H54 (cell line): ENCODE measurements at places on chromosomes 7 and 10.

- no peak for DNase-seq
Observed at GRCh38 chr10:3054183-3054850, 13.0 kb upstream of the PFKP start.

DNA sequence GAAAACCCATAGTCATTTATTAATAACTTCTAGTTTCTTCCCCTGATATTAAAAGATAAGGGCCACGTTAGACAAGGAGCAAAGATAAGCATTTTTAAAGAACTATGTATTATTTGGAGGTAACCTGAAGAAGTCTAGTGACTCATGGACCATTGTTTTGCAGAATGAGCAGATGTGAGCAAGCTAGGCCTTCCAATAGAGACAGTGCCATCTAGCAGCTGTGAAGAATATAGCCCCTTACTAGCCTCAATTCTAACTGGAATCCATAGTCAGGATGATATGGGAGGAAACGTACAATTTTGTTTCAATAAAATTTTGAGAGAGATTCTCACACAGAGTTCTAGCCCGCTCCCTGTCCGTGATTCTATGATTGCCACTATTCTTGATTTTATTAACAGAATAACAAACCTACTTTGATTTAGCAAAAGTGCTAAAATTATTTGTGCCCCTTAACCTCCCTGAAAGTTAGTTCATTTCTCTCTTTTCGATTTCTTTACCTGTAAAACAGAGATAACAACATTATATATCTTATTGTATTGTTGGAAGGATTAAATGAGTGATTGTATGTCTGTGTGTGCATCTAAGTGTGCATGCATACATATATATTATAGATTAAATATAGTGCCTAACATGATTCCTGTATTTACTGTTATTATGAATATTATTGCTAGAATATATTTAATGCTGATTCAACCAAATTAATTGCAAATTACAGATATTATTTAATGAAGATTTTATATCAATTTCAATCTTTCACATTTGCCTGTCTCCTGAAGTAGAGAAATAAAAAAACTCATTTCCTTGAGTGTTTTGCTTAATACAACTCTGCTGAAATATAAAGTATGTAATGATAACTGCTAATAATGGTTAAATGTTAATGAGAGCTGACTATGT, 22.7 kb downstream of the FAM237B start:
- DNase-seq = peak; percentile 24

- DNase-seq = no peak
Observed at GRCh38 chr10:70662362-70663220, 9.7 kb upstream of the ADAMTS14 start.

DNA sequence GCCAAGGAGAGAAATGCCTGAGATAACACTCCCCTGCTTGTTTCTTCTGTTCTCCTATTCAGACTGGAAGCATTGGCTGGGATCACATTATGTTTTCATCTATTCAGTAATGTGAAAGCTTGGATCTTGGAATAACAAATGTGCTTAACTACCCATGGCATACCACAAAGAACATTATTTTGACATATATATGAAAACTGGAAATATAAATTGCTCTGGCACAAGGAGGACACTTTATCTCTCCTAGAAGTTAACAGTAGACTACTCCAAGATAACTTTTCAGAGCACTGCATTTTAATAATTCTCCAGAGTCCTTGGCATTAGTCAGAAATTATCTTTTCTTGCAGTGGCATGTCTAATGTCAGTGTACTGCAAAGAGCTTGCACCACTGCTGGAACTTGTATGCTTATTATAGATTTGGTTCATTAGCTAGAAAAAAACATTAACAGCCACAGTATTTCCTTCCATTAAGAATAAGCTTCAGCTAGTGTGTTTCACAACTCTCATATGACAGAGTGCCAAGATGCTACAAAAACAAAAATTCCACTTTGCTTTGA, 169.3 kb upstream of the LRRN3 start:
- no peak for DNase-seq

DNA sequence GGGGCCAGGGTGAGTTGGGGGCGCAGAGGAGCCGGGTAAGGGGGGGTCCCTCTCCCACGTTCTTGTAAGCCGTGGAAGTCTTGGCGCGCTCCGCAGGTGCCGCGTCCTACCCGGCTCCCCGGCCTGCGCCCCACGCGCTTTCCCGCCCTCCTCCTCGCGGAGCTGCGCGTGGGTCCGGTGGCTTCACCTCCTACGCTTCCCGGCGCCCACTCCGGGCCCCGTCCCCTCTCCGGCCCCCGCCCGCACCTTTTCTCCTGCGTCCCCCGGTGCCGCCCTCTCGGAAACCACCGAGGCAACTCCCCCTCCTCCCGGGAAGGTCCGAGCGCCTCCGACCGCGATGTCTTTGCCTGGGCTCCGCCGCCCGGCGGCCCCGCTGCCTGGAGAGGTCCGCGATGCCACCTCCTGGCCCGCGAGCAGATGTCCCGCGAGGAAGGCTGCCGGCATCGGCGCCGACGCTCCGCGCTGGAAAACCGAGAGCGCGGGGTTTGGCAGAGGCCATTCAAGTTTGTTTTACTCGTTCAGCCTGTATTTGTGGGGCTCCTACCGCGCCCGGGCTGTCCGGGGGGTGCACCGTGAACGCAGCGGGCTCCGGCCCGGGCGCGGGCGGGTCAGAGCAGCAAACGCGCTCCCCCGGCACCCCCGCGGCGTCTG, 2.4 kb upstream of the NKX6-2 start:
- no peak for DNase-seq

GRCh38 chr7:106793015-106793975, 71.8 kb upstream of the PIK3CG start:
- no peak for DNase-seq

DNA sequence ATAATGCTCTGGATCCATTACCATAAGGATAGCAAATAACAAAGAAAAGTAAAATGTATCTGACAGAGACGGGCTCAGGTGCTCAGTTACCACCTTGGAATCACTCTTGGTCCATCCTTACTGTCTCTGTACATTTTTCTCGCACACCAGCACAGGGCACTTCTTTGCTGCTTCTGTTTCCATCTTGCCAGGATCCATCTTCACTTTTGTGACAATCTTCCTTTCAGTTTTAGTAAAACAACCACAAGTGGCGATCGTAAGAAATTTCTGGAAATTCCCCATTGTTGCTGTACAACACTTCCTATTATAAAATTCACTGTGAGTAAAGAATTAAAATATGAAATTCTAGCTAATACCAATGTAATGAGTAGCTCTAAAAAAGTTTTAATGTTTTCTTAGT, 695.5 kb downstream of the GRM8 start:
- DNase-seq = no peak

GRCh38 chr10:3077509-3077908, 10.2 kb downstream of the PFKP start:
- no peak for DNase-seq

- DNase-seq = no peak
Observed at GRCh38 chr7:133253519-133253875, 619 bp downstream of the EXOC4 start.

- DNase-seq = no peak
Observed at GRCh38 chr7:108486291-108486966, 30.2 kb upstream of the NRCAM start.

DNA sequence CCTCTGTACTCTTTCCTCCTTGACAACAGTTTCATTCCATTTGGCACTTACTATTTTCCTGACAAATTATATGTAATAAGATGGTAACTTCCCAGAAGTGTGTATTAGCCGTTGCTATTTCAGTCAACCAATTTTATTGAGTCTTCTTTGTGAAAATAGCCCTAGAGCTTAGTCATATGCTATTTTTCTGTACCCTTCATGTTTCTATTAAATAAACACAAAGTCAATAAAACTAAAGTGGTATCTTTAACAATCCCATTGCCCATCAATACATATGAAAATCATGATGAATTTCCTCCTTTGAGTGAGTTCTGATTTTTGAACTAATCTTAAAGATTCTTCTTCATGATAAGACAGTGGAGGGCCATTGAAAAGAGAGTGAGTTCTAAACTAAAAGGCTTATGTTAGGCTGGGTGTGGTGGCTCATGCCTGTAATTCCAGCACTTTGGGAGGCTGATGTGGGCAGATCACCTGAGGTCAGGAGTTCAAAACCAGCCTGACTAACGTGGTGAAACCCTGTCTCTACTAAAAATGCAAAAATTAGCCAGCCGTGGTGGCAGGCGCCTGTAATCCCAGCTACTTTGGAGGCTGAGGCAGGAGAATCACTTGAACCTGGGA, 5.9 kb upstream of the MYPN start:
- no peak for DNase-seq

GRCh38 chr10:31604096-31604495, 285.1 kb downstream of the ZEB1 start:
- DNase-seq = no peak

DNA sequence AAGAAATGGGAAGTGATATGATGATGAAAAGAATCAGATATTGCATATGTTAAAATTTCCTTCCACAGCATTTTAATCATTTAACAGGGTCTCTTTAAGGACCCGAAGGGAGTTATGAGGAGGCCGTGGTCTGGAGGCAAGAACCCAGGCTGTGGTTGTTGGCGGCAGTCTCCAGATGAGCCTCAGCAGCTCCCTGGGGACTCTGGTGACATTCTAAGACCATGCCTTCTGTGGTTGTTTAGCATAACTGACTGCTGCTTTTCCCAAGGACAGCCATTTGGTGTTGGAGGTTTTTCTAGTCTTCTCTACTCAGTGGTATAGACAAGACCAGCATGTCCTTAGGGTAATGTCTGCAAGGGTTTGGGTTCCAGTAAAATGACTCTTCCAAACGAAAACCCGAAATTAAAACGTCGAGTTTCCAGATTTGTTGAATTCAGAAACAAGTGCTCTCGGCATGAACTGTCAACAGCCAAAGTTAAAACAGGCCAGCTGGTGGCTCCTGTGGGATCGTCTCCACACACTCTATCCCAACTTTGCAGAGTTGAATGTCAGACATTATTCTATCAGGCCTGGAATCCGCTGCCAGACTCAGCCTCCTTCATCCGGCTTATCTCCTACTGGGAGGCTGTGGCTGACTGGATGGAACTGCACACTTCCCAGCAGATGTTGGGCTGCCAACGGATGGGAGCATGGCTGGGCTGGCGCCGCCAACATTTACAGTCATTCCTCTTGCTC, 183.1 kb downstream of the TAX1BP1 start:
- DNase-seq = no peak
